ENCODE measurements at places on chromosomes 2 and 18.

- no peak for DNase-seq
Measured at GRCh38 chr2:68365087-68365486, at the start of gene PLEK. PLEK (plus strand) TSS chr2:68365282; CDS start chr2:68365352, 70 bp downstream.

DNA sequence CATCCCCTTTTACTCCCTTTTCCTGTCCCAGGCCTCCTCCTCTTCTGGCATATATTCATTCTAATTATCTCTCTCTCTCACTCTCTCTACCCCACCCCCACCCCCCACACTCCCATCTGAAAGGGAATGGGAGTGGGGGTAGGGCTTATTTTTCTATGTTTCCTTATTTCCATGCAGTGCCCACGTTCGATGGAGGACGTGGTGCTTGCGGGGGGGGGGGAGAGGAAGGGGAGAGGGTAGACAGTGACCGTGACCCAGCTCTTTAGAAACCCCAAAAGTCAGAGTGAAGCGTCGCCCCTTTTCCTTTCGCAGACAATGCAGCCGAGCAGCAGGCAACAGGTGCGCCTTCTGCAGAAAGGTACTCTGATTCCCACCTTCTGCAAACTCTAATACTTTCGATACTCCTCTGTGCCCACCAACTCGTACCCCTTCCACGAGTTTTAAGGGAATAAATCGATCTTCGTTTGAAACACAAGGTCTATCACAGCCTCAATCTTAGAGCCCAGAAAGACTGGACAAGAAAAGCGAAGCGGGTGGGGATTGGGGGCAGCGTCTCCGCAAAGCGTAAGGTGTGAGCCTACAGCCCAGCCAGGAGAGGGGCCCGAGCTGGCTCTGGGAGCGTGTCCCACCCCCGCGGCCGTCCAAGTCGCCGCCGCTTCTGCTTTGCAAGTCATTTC, 891 bp upstream of the NR4A2 start:
- DNase-seq: no peak

GRCh38 chr2:3348767-3349166, 28.9 kb downstream of the EIPR1 start:
- DNase-seq: no peak

DNA sequence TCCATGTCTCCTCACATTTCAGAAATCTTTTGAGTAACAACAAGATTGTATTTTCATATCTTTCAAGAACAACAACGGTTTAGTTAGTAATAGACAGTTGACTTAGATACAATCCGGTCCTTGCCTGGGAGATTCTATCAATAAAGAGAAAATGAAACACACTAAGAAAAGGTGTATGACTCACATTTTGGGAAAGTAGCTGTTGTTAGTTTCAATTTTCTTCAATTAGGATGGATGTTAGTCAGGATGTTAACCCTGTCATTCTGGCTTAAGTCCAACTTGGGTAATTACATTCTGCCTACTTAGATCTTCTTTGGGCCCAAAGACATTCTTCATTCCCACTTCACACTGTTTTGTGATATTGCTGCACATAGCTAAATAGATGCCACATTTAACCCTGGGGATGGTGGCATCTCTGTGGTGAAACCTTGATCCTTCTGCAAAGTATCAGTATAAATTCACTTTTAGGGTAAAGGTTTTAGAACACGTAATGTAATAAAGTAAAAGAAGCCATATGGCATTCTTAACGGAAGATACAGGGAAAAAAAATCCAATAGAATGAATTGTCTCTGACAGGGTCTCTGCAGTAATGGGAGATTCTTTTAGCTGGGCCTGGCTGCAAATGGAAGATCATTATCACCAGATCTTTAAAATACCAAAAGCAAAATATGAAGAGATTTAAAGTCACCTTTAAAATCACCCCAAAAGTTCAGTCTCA, 365.5 kb downstream of the FIGN start:
- DNase-seq: no peak

DNA sequence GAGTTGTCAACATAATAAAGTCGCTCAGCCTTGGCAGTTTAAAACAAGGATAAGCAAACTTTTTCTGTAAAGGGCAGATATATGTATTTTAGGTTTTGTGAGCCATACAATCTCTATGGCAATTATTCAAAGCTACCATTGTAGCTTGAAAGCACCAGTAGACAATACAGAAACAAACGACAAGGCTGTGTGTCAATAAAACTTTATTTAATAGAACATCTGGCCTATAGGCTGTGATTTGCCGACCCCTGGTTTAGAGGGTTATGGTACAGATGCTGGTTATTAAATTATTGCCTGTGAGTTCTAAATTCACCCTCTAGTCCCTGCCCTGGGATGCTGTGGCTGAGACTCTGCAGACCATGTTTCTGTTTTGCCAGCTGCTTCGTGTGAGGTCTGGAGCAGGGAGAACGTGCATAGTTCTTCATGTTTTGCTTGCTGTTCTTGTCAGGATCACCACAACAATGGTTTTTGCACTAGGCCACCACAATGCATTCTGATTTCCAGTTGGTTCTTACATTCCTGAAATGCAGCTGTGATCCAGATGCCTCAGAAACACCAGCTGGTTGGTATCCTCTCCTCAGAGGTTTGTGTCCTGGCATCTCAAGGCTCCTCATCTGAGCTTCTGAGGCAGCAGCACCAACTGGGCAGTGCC, 46.6 kb downstream of the ICOS start:
- DNase-seq: no peak
